NCI-H524 (cell line): ENCODE measurements at places on chromosomes 6 and 20.

GRCh38 chr20:46232539-46232938 is 75.8 kb downstream of the CDH22 start:
- peak; percentile 77 for DNase-seq

GRCh38 chr6:2949121-2949520 is 22.2 kb downstream of the SERPINB6 start:
- no peak for DNase-seq

- no peak for DNase-seq
These were observed 969.6 kb downstream of the EYS start for GRCh38 chr6:64737418-64737817.

- DNase-seq: no peak
These were observed 98.6 kb upstream of the RIN2 start for GRCh38 chr20:19659448-19659847.

- no peak for DNase-seq
These were observed 2.4 kb upstream of the PKHD1 start for GRCh38 chr6:52089758-52090348.

- no peak for DNase-seq
These were observed 22.7 kb downstream of the RCAN2 start for GRCh38 chr6:46468403-46469010.

DNA sequence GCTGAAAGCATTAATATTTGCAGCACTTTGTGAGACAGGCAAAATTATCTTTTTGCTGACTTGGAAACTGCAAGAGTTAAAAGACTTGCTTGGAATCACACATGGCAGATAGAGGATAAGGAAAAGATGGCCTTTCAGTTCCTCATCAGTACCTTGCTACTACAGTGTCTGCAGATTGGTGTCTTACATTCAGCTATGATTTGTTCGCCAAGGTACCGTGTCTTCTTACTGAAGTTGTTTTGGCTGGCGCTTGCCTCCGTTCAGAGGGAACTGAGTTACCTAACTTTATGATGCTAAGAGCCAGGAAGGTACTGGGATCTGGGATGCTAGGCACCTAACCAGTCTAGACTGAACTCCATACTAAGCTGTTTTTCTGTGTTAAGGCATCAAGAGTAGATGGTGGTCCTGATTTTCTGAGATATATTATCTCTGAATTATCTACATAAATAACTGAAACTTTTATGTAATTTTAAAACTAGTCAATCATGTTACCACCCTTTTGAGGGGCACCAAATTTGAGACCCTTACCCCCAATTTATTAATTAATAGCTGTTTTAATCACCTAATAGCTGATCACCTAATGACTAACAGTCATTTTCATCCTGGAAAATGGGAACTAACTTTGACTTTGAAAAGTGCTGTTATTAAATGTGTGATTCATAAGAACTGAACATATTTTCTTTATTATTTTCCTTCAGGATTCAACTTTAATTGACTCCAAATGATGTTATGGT is 2.5 kb downstream of the WTAP start:
- DNase-seq: peak; percentile 12

DNA sequence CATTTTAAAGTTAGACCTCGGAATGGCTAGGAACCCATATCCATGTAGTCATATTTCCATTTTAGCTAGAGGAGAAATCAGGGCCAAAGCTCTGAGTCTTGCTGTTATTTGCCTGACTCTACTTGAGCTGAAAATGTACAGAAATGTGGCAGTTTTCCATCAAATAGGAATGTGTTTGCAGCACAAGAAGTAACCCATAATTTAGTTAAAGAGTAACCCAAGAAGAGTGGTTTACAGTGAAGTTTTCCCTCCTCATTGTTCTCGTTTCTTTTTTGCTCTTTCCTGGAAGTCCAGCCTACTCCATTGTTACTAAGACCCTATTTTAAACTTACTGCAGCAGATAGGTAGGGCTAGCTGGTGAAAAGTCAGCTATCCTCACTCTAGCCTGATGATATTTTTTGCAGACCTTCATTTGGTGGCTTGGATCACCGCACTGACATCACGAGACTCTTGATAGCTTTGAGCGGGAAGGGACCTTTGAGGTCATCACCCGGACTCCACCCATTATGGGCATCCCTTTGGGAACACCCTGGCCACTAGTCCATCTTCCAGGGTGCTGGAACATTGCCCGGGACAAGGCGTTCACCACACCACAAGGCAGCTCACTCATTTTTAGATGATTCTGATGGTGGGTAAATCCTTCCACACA is 28.0 kb upstream of the ADGRF5 start:
- DNase-seq: no peak

GRCh38 chr6:82555801-82556200 is 192.2 kb downstream of the TPBG start:
- no peak for DNase-seq

- no peak for DNase-seq
These were observed 18.8 kb downstream of the ELOVL4 start for GRCh38 chr6:79928478-79928998.

DNA sequence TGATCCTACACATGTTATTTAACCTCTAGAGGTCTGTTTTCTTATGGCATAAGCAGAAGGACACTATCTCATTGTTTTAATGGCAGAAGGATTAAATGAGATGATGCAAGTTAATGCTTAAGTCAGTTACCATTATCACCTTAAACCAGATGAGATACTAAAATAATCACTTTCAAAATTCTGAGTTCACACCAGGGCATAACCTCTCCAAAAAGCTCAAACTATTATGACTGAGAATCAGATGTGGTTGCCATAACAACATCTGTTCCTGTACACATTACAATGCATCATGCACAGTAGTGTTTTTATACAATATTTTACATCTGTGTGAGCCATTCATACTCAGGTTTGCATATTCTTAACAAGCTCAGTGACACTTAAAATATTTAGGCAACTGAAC is 10.2 kb downstream of the ADNP start:
- DNase-seq: peak; percentile 13

DNA sequence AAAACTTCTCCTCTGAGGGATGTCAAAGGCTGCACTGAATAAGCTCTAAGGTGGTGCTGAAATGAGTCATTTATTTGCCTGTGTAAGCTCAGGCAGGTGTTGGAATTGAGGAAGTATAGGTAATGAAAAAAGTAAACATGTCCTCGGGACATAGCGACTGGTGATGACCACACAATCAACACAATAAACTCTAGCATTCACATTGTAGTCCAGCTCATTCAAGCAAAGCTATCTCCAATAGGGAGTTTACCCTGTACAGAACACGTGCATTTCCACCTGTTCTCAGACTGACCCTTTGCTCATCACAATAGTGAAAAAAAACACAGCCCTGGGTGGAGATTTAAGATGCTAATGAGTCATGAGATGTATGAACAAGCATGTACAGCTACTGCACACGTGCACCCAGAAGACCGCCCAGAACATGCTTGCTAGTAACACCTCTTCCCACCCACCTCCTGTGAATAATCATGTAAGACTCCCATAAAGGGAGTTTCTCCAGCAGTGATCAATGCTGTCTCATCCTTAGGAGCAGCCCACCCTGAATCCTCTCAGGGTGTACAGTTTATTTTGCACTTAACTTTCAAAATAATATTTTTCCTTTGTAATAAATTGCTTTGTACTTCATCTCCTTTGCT is 33.0 kb upstream of the POU5F1 start:
- no peak for DNase-seq

- DNase-seq: no peak
These were observed 1.4 kb upstream of the FKBPL start for GRCh38 chr6:32131439-32131948.

DNA sequence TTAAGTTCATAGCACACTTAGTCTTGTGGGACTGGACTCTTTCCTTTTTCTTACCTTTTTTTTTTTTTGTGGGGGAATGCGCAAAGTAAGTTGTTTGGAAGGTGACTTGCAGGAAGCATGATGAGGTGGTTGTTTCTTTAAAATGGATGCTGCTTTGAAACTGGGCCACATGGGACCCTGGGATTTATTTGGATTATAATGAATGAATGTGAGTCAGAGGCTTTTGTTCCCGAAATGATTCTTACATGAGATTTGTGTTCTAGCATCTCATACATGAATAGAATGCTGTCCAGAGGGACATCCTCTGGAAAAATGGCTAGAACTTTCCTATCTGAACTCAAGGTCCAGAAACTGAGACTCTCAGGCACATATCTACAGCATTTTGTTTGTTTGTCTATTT is 236.6 kb upstream of the RNF24 start:
- no peak for DNase-seq

GRCh38 chr6:157335829-157336228 is 12.5 kb upstream of the TMEM242 start:
- peak; percentile 65 for DNase-seq

DNA sequence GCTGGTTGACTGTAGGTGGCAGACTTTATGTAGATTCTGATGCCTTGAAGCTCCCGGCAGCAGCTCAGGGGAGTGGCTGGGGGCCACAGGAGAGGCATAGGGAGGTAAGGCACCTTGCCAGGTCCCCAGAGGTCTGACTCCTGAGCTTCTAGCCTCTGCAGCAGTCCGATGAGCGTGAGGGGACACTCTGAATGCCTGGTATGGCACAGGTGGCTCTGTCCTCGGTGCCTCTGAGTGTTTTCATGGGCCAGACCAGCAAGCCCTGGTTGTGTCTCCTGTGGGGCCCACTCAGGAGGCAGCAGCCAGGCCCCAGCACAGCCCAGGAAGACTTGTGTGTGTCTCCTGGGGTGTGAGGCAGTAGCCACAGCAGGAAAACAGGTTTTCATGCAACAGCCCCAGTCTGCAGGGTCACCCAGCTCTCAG is 39.7 kb upstream of the IRF4 start:
- no peak for DNase-seq

DNA sequence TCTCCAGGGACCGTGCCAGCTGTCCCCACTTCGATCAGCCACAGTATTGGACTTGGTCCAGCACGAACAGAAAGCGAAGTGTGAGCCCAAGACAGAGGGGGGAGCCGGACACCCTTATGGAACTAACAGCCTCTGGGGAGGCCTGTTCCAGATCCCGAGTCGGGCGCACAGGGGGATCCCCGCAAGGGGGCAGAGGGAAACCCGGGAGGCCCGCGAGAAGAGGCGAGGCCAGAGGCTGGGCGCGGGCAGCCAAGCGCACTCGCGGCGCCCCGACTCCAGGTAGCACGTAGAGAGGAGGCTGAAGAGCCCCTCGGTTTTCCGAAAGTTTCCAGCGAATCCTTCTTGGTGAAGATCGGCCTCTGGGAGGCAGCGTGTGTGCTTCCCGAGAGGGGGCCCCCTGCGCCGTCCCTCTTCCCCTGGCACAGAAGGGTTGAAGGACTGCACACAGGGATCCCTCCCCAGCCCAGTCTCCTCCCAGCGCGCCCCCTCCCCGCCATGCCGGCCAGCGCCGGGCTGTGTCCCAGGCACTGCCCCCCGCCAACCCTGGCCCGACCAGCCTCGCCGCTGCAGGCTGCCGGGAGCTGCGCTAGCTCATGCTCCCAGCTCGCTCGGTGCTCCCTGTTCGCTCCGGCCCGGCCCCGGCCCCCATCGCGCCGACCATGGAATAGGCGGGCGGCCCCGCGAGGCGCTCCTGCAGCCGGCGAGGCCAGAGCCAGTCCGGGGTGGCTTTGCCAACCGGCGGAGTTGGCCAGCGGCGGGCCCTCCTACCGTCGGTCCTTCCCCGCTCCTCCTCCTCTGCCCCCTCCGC is 577 bp upstream of the SLC24A3 start:
- DNase-seq: peak; percentile 98

DNA sequence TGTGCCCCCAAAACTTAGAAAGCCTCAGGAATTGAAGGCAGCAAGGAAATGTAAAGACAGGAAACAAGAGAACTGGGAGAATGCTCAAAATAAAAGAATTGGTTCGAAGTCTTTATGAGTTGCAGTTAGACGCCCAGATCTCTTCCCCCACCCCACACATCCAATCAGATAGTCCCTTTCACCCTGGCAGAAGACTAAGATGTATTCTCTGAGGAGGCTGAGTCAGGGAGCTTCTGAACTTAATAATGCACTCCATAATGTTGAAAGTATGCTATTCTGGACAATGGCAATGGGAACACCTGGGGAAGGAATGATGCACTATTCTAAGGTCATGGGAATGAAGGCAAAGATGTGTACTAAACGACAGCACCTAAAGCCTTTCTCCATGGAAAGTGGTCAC is 173.6 kb downstream of the MTFR2 start:
- no peak for DNase-seq

- DNase-seq: peak; percentile 90
These were observed 5.2 kb downstream of the SYTL3 start for GRCh38 chr6:158654960-158655489.

DNA sequence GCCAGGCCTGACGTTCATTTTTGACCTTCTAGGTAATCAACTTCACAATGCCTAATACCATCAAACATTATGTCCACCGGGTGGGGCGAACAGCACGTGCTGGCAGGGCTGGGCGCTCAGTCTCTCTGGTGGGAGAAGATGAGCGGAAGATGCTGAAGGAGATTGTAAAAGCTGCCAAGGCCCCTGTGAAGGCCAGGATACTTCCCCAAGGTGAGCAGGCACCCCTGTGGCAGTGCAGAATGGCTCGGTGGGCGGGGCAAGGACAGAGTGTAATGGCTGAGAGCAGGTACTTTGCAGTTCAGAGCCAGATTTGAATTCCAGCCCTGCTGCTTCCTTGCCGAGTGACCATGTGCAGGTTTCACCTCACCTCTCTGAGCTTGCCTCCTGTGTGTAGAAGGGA is 17.1 kb downstream of the DDX27 start:
- DNase-seq: no peak

DNA sequence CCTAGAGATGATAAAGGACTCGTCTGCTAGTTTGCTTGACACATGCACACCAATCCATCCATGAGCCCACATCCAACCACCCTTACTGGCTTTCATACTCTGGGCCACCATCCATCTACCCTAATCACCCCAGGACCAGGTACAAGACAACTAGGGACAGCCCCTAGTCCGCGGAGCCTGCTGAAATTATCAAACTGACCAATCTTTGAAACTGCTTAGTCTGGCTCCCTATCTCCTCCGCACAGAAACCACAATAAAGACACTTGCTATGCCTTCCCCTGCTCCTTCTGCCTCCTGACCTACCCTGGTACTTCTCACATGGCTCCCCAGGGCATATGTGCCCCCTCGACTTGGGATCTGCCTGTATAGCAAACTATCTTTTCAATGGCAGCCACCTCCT is 33.1 kb downstream of the PXDC1 start:
- DNase-seq: no peak

DNA sequence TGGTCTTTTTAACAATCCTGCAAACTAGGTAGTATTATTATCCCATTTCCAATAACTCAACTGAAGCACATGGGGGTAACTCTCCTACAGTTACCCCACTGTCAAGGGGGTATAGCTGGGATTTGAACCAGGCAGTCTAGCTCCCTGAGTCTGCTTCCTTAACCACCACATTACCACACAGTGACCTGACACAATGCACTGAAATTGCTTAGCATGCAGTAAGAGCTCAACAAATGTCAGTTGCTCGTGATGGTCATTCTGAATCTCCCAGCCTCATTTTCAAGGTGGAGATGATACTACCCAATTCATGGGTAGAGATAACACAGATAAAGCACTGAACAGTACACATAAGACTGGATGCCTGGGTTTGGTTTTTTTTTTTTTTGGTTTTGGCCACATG is 193.2 kb upstream of the MYLIP start:
- no peak for DNase-seq
